ENCODE measurements at places on chromosomes 6 and 20. TPM values are rescaled to one million over a fixed set of nuclear protein-coding genes. Genes with fewer than 3 reads are reported as not detected.

Gene FOXA2
- total RNA-seq: not detected

Gene PRSS35
- 0.94 TPM for total RNA-seq

Gene AURKA
- 10.3 TPM for total RNA-seq

Gene OR2B3
- not detected for total RNA-seq

Gene PHACTR1
- total RNA-seq: 16.0 TPM

Gene DAAM2
- 14.7 TPM for total RNA-seq

Gene DNAH8
- total RNA-seq: not detected

Gene GHRH
- total RNA-seq: 4.2 TPM

Gene HAO1
- not detected for total RNA-seq

Gene SOX18
- 83.4 TPM for total RNA-seq

Gene TMEM170B
- total RNA-seq: 5.7 TPM

Gene CTAGE9
- total RNA-seq: not detected

Gene HTR1B
- total RNA-seq: not detected

Gene SFTA2
- total RNA-seq: not detected

Gene C6orf58
- not detected for total RNA-seq

Gene RGS17
- 0.18 TPM for total RNA-seq

Gene TRIM10
- not detected for total RNA-seq

Gene PCSK2
- total RNA-seq: 1.5 TPM

Gene HLA-DMB
- 6.9 TPM for total RNA-seq

Gene L3MBTL1
- 3.3 TPM for total RNA-seq

Gene PHACTR2
- total RNA-seq: 53.9 TPM

Gene LZTS3
- total RNA-seq: 13.2 TPM

Gene SPATS1
- not detected for total RNA-seq

Gene IL20RA
- 1.0 TPM for total RNA-seq

Gene ORC3
- 18.5 TPM for total RNA-seq

Gene RTF2
- total RNA-seq: 68.6 TPM

Gene FKBP1C
- 0.26 TPM for total RNA-seq

Gene DOK5
- 10.9 TPM for total RNA-seq

Gene NINL
- 3.8 TPM for total RNA-seq

Gene CLVS2
- total RNA-seq: 0.03 TPM

Gene SOX4
- 5.7 TPM for total RNA-seq

Gene ZSCAN26
- 11.9 TPM for total RNA-seq

Gene ZNF311
- 0.37 TPM for total RNA-seq

Gene DPPA5
- not detected for total RNA-seq

Gene SEMG1
- not detected for total RNA-seq

Gene VSX1
- total RNA-seq: 0.38 TPM

Gene EPPIN
- not detected for total RNA-seq

Gene BPIFB1
- not detected for total RNA-seq

Gene APOM
- 1.4 TPM for total RNA-seq

Gene SDCBP2
- total RNA-seq: 1.4 TPM

Gene RAET1L
- not detected for total RNA-seq

Gene FARS2
- 14.6 TPM for total RNA-seq

Gene CCN2
- total RNA-seq: 194 TPM

Gene DEFB114
- total RNA-seq: not detected

Gene COL9A3
- total RNA-seq: 4.7 TPM

Gene MUCL3
- total RNA-seq: not detected

Gene PDE10A
- 7.1 TPM for total RNA-seq

Gene PSMB1
- total RNA-seq: 125 TPM

Gene NFATC2
- total RNA-seq: 7.0 TPM

Gene GPR6
- not detected for total RNA-seq

Gene OR2H1
- not detected for total RNA-seq

Gene BMP2
- total RNA-seq: 4.7 TPM

Gene RAET1E
- 0.89 TPM for total RNA-seq

Gene MLIP
- 234 TPM for total RNA-seq

Gene SIRPD
- not detected for total RNA-seq

Gene PI16
- 47.0 TPM for total RNA-seq

Gene MED20
- 15.7 TPM for total RNA-seq
